ENCODE measurements at places on chromosomes 16 and 17. TPM values are rescaled to one million over a fixed set of nuclear protein-coding genes. Genes with fewer than 3 reads are reported as not detected.

DNA sequence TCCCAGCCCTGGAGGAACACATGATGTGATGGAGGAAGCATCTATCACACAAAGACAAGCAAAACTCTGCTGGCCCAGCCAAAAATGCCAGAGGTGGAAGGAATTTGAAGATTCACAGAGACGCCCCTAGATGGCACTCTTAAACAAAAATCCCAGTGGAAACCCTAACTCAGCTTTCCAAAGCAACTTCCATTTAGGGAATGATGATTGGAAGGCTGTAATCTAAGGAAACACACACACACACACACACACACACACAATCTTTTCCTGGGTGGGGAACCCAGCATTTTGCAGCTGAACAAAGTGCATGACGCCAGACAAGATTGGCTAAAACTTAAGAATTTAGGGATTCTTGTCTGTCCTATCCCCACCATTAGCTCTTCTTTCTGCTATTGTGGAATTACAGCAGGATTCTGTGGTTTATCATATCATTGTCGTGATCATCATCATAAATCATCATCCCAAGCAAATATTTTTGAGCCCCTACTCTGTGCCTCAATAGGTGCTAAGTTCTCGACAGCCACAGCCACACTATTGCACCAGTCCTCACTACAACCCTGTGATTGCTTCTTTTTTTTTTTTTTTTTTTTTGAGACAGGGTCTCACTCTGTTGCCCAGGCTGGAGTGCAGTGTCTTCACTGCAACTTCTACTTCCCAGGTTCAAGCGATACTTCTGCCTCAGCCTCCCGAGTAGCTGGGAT, 1.6 kb upstream of the LDAF1 start:
- DNase-seq: peak; percentile 47

DNA sequence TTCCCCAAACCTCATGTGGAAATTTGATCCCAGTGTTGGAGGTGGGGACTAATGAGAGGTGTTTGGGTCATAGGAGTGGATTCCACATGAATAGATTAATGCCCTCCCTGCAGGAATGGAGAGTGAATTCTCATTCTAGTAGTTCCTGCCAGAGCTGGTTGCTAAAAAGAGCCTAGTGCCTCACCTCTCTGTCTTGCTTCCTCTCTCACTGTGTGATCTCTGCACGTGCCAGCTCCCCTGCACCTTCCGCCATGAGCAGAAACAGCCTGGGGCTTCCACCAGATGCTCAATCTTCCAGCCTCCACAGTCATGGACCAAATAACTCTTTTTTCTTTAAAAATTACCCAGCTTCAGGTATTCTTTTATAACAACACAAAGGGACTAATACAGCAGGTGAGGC, 72.9 kb upstream of the CLEC3A start:
- DNase-seq: no peak

DNA sequence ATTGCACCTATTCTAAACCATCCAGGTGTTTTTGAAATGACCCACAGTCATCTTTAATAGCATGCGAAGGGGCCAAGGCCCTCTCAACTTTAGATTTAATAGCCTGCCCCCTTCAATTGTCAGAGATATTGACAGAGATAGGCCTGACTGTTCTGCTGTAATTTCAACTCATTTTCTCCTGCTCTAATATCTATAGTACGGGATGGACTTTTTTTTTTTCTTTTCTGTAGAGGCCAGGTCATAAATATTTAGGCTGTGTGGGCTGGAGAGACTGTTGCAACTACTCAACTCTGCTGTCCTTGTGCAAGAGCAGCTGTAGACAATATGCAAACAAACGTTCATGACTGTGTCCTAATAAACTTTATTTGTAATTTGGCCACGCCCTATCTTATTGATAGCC, 24.7 kb upstream of the KRT20 start:
- DNase-seq: peak; percentile 59

DNA sequence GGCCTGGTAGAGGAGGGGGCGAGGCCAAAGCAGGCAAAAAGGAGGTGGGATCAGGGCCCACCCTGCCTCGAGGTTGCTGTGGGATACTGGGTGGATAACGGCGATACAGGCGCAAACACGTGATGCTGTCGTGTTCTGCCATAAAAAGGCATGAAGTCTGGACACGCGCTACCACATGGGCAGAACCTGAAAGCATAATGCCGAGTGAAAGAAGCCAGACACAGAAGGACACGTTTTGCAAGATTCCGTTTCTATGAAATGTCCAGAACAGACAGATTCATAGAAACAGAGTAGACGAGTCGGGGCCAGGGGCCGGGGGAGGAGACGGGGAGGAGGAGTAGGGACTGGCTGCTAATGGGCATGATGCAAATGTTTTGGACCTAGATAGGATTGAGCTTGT, 43.5 kb downstream of the ZDHHC7 start:
- DNase-seq: no peak

DNA sequence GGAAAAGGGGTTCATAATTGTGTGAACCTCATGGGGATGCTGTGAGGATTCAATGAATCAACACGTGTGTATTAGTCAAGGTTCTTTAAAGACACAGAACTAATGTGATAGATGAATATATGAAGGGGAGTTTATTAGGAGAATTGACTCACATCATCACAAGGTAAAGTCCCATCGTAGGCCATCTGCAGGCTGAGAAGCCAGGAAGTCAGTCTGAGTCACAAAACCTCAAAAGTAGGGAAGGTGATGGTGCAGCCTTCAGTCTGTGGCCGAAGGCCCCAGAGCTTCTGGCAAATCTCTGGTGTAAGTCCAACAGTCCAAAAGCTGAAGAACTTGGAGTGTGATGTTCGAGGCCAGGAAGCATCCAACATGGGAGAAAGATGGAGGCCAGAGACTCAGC, 413.4 kb downstream of the CDH13 start:
- DNase-seq: no peak

DNA sequence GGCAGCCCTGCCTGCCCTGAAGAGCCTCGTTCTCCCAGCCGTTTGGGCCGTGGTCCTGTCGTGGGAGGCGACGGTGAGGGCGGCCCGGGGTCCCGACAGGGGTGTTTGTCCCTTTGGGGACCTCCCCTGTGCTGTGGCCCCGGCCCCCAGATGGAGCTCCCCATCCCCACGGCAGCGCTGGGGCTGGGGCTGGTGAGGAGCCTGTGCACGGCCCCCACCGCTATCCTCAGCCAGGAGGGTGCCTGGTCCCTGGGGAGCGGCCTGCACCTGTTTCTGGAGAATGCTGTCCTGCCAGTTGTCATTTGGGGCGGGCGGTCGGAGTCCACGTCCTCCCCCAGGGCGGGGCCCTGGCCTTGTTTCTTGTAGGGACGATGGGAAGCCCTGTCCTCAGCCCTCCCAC, 6.6 kb downstream of the CAPN15 start:
- no peak for DNase-seq

DNA sequence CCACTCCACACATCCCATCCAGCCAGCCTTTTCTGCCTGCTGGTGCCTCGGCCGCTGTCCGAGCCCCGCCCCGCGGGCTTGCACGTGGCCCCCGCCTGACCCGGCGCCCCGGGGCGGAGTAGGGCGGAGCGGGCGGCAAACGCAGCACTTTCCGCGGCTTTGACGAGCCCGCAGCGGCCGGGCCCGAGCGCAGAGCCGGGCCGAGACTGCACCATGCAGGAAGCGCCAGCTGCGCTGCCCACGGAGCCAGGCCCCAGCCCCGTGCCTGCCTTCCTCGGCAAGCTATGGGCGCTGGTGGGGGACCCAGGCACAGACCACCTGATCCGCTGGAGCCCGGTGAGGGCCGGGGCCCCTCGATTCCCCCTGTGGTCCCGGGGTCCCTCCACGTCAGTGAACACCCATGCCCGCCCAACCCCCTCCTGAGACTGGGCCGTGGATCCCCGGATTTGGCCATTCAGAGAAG, at the start of gene HSF4:
TSS of gene HSF4 (plus strand) at position 147 of the 463 bp plus-strand sequence. CDS start at position 214, 67 bp downstream.
- no peak for DNase-seq

DNA sequence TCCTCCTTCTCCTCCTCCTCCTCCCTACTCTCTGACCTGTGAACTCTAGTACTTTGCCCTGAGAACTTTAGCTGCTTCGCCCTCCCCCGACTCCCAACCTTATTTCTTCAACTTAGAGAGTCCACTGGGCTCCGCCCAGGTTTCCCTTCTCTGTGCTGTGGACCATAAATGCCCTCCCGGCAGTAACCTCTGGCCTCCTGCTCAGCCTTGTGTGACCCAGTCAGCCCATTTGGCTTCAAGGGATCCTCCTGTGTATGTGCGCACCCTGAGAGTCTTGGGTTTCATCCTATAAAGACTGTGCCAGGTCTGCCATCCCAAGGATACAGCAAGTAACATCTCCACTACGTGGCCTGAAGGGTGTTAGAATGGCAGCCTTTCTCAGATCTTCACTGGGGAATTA, 275.6 kb upstream of the C16orf82 start:
- DNase-seq: no peak

GRCh38 chr17:2004435-2004952, 20.6 kb downstream of the RTN4RL1 start:
- no peak for DNase-seq

GRCh38 chr16:87490096-87490798, 2.6 kb downstream of the ZCCHC14 start:
- DNase-seq: no peak

GRCh38 chr17:27569257-27569722, 61.7 kb upstream of the LGALS9 start:
- no peak for DNase-seq

Gene PPL
- total RNA-seq: 69.8 TPM
